Panc1 (cell line): ENCODE measurements at places on chromosomes 16 and 17.

DNA sequence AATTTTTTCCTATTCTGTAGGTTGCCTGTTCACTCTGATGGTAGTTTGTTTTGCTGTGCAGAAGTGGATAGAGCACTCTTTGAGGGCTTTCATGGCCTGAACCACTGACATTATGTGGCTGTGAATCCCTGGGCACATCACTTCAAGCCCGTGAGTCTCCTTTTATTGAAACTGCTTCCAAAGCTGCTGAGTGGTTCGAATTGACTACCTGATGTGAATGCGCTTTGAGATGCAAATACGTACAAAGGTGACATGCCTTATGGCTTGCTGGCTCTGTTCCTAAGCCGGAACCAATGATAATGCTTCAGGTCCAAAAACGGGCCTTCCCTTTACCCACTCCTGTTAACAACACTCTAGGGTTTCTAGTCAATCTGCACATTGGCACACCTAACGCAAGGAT is 34.3 kb downstream of the ASPA start:
- DNase-seq = no peak
- no peaks in the 10 kb centered on the region for H3K4me1 ChIP-seq
- H3K27me3 ChIP-seq = no peaks in the 10 kb centered on the region
- H3K4me3 ChIP-seq = no peak overlapping the region

- no peak overlapping the region for H3K27ac ChIP-seq
- H3K36me3 ChIP-seq = peaks cover 2% of the 10 kb centered on the region; the same call in 1 of the 2 replicates
- H3K27me3 ChIP-seq = no peaks in the 10 kb centered on the region
- H3K4me3 ChIP-seq = no peak overlapping the region
- no peak for DNase-seq
These were observed 180.5 kb downstream of the VPS53 start for GRCh38 chr17:534071-534691.

GRCh38 chr17:8859027-8859803 is 8.3 kb downstream of the PIK3R6 start:
- no peak for DNase-seq
- no peak overlapping the region for H3K27ac ChIP-seq
- H3K36me3 ChIP-seq = no peaks in the 10 kb centered on the region
- H3K4me3 ChIP-seq = no peak overlapping the region
- H3K27me3 ChIP-seq = no peaks in the 10 kb centered on the region; the same call in 1 of the 2 replicates

DNA sequence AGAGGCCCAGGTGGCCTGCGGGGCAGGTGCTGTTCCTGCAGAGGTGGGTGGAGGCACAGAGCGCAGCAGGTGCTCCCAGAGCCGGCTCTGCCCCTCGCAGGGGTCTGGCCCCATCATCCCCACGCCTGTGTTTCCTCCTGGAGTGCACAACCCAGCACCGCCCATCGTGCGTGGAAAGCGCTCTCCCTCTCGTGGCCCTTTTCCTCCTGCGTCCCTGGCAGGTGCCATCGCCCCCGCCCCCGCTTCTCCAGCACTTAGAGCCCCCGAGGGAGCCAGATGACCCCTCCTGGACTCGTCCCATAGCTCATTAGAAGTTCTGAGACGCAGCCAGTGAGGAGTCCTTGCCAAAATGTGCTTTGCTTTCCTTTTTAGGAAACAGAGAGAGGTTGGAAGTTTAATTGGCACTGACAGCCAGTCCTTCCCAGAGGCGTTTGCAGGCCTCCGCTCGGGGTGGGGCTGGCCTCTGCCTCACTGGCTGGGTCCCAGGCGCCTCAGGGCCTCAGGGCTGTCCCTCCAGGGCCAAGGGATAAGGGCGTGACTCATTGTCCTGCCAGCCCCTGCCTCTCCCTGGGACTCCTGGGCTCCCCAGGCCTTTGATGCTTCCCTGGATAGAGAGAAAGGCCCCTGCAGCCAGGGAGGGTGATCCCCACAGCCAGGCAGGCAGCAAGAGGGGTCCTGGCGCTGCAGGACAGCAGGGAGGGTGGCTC is 32.2 kb upstream of the CHMP6 start:
- no peaks in the 10 kb centered on the region for H3K36me3 ChIP-seq
- no peak for DNase-seq
- H3K4me1 ChIP-seq = no peaks in the 10 kb centered on the region
- no peak overlapping the region for H3K4me3 ChIP-seq

DNA sequence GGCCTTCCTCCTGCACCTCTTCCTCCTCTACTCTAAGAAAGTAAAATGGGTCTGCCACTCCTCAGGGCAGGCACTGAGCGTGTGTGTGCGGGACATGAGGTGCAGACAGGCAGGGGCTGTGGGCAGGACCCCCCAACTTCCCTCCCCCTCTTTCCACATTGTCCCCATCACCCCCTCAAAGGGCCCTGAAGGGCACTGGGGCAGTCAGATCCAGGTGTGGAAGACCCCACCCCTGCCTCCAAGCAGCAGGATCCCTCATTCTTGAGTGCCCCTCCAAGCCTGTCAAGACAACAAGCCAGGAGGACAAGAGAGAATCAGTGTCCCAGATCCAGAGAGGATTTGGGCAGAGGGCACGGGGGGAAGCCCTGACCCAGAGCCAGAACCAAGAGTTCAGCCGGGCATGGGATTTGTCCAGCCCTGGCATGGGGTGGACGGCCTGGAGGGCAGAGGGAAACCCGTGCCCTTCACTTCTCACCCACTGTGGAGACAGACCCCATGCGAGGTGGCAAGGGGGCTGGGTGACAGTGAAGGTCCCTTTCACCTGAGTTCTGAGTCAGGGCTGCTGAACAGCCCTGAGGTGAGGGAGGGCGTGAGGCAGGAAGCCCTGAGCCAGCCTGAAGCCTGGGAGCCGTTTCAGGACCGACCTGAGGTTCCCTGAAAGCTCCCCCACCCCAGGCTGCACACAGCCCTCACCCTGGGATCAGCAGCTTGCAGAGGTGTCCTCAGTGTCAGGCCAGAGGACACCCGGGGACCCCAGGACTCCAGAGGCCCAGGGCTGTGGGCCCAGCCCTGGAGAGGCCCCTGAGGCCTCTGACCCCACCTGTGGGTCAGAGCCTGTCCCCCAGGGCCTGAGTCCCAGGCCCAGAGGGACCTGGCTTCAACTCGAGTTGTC is 45.8 kb downstream of the USP22 start:
- no peak for DNase-seq
- H3K4me1 ChIP-seq = peaks cover 5% of the 10 kb centered on the region; the same call in 1 of the 2 replicates
- H3K27ac ChIP-seq = no peak overlapping the region
- H3K4me3 ChIP-seq = no peak overlapping the region
- no peaks in the 10 kb centered on the region for H3K27me3 ChIP-seq
- no peaks in the 10 kb centered on the region; the same call in 1 of the 2 replicates for H3K36me3 ChIP-seq

GRCh38 chr17:35855965-35856364 is 12.7 kb downstream of the HEATR9 start:
- H3K27ac ChIP-seq = no peak overlapping the region
- no peaks in the 10 kb centered on the region for H3K4me1 ChIP-seq
- H3K36me3 ChIP-seq = no peaks in the 10 kb centered on the region
- H3K27me3 ChIP-seq = no peaks in the 10 kb centered on the region
- H3K4me3 ChIP-seq = no peak overlapping the region
- DNase-seq = no peak

GRCh38 chr16:14345512-14346115 is 274.5 kb downstream of the MRTFB start:
- no peaks in the 10 kb centered on the region for H3K36me3 ChIP-seq
- no peaks in the 10 kb centered on the region for H3K27me3 ChIP-seq
- no peak overlapping the region for H3K4me3 ChIP-seq

DNA sequence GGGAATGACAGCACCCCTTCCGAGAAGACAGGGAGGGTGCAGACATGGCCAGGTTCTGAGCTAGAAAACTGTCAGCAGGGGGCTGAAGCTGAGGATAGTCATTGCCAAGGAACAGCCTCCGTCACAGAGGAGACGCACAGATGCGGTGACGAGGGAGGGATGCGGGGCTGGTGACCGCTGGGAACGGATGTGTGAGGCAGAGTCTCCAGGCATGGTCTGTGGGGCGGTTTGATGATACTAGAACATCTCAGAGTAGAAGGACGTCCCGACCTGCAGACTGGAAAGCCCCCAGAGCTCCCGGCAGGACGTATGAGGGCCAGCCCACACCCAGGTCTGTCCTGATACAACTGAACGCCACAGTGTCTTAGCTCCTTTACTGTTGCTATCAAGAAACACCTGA is 1.8 kb upstream of the CSNK1D start:
- peaks cover 5% of the 10 kb centered on the region for H3K36me3 ChIP-seq
- no peaks in the 10 kb centered on the region for H3K27me3 ChIP-seq

DNA sequence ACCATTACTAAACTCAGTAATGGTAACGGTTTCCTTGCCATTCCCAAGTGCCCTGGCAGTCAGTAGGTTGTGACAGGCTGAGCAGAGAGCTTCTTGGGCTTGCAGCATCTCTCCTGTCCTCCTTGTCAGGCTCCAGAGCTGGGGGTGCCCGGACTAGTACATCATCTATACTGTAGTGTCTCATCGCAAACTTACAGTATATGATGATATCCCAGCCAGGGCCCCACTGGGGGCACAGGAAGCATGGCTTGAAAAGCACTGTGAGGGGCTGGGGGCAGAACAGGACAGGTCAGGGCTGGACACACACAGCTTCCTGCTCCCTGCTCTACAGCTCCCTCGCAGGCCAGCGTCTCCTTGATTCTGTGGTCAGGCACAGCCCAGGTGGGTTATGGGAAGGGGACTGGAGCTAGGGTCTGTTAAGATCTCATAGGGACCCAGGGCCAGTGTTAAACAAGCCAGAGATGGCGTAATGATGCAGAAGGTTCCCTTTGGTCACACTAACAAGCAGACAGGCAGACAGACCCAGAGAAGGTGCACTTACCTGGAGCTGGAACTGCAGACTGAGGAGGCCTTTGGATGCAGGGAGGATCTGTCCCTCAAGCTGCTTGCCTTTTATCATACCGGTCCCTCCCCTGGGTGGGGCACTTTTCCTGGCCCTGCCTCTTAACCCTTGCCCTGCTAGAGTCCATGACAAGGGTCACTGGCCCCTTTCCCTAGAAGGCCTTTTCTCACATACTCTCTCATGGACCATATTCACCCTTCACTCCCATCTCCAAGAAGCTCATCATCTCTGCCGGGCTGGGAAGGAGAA is 6.8 kb downstream of the ERAL1 start:
- H3K27ac ChIP-seq = no peak overlapping the region
- H3K36me3 ChIP-seq = 0 out of 2 replicates have a peak, but pooled peaks cover 4% of the 10 kb centered on the region
- no peak for DNase-seq
- H3K4me3 ChIP-seq = no peak overlapping the region

DNA sequence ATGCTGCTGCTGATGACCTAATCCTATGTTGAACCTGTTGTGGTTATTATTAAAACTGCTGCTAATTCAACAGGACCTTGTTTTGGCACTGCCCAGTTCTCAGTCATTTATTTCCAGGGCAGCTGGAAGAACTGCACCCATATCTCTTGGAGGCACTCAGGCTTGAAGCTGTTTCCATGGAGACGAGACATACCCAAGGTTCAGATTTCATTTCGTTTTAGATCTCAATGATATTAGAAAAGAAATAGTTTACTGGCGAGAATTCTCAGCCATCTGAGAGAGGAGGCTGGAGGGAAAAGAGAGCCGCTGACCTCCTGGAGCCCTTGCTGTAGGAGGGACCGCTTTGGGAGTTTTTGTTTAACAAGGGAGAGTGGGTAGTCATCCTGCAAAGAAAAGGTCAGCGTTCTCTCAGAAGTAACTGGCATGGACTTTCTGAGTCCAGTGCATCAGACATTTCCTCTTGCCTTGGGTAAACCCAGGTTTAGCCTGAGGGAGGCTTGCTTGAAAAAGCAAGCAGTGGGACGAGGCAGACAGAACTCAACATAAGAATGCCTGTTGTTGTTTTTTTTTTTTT is 75.4 kb downstream of the YPEL2 start:
- no peaks in the 10 kb centered on the region for H3K27me3 ChIP-seq
- H3K36me3 ChIP-seq = no peaks in the 10 kb centered on the region
- no peak for DNase-seq
- H3K4me3 ChIP-seq = no peak overlapping the region
- no peaks in the 10 kb centered on the region for H3K4me1 ChIP-seq
- H3K27ac ChIP-seq = no peak overlapping the region

DNA sequence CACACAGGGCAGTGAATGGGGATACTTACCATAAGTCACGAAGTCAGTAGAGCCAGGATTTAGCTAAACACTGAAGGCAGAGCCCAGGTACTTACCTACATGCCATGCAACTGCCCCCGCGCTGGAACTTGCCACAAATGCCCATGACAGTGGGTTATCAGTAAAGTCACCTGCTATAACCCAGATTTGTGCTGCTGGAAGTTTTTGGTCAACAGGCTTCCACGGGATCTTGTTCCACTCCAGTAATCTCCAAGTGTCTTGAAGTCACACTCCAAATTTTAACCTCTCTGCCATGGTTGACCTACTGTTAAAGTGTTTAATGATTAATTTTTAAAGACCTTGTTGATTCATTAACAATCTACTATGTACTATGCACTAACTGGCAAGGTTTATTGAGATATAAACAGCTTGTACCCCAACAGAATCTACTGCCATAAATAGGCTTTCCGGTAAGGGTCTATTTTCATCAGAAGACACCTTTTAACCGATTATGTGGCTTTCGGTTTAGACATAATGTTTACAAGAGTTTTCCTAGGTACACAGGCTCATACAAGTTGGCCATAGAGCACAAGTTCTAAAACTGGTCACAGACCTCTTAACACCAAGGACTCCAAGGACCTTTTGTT is 6.3 kb upstream of the SLC5A11 start:
- H3K4me1 ChIP-seq = peaks cover 16% of the 10 kb centered on the region
- DNase-seq = no peak
- H3K27ac ChIP-seq = peak overlapping the region; percentile 55
- no peaks in the 10 kb centered on the region for H3K27me3 ChIP-seq

DNA sequence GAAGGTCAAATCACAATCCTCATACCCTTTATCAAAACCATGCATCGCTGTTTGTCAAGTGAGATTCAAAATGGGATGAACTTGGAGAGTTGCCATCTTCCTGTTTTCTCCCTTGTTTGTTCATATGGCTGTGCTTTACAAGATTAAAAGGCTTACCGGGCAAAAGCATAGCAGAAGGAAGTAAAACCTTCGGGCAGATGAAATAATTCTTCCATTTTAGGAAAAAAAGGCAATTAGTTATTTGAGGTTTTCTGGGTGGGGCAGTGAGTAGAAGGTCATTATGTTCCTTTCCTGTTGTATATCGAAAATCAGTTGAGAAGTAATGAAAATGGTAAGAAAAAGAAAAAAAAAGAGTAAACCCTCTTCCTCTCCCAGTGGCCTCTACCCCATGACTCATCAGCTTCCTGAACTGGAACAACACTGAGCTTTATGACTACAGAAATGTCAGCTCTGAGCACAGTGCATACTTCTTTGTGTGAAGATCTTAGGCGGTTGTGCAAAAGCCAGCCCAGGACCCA is 369.2 kb downstream of the CDH13 start:
- H3K36me3 ChIP-seq = no peaks in the 10 kb centered on the region
- H3K27me3 ChIP-seq = no peaks in the 10 kb centered on the region
- no peak for DNase-seq
- H3K4me1 ChIP-seq = no peaks in the 10 kb centered on the region
- no peak overlapping the region for H3K27ac ChIP-seq
- H3K4me3 ChIP-seq = no peak overlapping the region

DNA sequence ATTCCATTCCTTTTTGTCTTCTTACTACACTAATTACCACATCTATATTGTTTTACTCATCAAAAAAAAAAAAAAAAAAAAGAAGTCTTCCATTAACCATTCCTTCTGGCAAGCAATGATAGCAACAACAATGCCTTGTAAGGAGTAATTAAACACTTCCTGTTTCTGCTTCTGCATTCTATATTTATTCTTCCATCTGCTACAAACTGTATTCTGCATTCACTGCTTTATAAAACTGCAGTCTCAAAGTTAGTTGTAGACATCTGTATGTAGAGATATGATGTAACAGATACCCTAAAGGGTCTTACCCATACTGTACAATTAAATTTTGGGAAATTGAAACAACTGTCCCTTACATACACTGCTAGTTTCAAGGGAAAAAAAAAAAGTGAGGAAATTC is 28.7 kb upstream of the ABCA6 start:
- H3K4me3 ChIP-seq = no peak overlapping the region
- H3K36me3 ChIP-seq = no peaks in the 10 kb centered on the region
- H3K27ac ChIP-seq = no peak overlapping the region
- DNase-seq = no peak
